ENCODE measurements at places on chromosomes 6 and 20.

- no peak for DNase-seq
Measured at GRCh38 chr6:108114841-108115597, 40.5 kb upstream of the OSTM1 start.

GRCh38 chr20:2520617-2521016 lies 11.9 kb upstream of the ZNF343 start:
- DNase-seq, result no peak

- no peak for DNase-seq
Measured at GRCh38 chr6:165818200-165818599, 155.2 kb upstream of the PDE10A start.

- DNase-seq, result no peak
Measured at GRCh38 chr6:108591040-108591816, 30.5 kb downstream of the FOXO3 start.

DNA sequence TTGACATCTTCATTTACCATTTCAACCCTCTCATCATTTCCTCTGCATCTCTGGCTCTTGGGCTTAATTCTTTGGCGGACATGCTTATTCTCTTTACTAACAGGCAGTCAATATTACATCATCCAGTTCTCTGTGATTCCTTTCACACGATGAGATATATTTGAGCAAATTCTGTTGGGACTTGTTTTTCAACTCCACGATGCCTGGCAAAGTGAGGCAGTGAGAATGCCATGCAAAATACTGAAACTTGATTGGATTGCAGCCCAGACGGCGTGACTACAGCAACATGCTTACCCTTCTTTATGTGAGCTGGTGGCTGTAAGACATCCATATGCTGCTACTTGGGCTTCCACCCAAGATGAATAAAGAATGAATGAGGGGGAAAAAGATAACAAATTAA lies 101.7 kb upstream of the SPACA1 start:
- DNase-seq, result no peak

- DNase-seq, result no peak
Measured at GRCh38 chr6:111803804-111804203, 69.4 kb downstream of the FYN start.

DNA sequence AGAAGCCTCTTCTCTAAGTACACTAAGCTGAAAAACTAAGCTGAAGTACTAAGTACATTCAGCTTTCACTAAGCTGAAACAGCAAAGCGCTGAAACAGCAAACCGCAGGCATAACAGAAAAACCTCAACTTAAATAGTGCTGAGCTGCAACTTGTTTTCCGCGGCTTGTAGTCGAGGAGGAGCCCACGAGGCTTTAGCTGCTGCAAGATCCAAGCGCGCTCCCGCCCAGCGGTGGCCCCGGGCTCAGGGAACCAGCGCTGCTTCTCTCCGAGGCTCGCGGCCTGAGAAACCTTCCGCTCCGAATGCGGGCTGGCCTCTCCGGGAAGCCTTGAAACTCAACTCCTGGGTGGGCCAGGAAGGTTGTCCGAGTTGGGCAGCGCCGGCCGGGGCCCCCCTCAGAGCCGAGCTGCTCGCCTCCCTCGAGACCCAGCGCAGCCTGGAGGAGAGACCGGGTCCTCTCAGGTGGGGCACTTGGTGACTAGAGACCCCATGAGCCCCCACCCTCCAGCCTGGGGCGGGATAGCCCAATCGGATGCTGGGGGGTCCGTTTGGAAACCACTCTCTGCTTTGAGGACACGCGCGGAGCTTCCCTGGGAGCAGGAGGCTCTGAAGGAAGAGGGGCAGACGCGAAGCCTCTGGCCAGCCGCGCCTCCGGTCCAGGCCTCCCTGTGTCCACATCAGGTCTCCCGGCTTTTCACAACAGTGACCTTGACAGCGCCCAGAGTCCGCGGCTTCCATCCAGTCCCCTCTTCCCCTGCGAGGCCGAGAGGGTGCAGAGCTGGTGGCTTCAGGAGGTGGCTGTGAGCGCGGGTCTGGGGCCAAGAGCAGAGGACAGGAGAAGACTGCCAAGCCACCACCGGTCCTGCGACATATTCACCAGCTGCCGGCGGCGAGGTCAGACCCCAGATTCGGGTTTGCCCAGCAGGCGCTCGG lies 38.1 kb upstream of the HLA-E start:
- peak; percentile 63 for DNase-seq
